WTC11 (cell line): ENCODE measurements at places on chromosomes 13 and 19.

- H3K27ac ChIP-seq, result no peak overlapping the region
- peaks cover under 1% of the 10 kb centered on the region; the same call in 1 of the 2 replicates for H3K4me1 ChIP-seq
- peaks cover 3% of the 10 kb centered on the region; the same call in 1 of the 2 replicates for H3K36me3 ChIP-seq
- no peak overlapping the region for H3K4me3 ChIP-seq
- H3K27me3 ChIP-seq, result no peaks in the 10 kb centered on the region
- DNase-seq, result no peak
Measured at GRCh38 chr13:34107806-34108205, 289.9 kb downstream of the RFC3 start.

- H3K36me3 ChIP-seq, result peaks cover 3% of the 10 kb centered on the region
- H3K27ac ChIP-seq, result peak overlapping the region; percentile 78
Measured at GRCh38 chr13:111209613-111210012, 94.5 kb downstream of the ARHGEF7 start.

DNA sequence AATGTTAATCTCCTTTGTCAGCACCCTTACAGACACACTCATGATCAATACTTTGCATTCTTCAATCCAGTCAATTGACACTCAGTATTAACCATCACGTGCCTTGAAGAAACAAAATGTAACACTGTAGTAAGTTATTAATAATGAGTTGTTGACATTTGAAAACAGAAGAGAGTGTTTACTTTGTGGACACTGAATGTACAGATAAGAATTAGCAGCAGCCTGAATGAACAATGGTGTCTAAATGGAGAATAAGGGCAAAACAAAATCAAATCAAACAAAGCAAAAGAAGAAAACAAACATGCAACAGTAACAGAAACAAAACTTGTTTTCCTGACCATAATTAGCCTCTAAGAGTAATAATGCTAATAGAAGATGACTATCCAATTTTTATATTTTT is 1191.1 kb upstream of the MIR17HG start:
- H3K4me3 ChIP-seq, result no peak overlapping the region
- H3K36me3 ChIP-seq, result no peaks in the 10 kb centered on the region
- 0 out of 2 replicates have a peak, but pooled peaks cover 2% of the 10 kb centered on the region for H3K4me1 ChIP-seq
- H3K27me3 ChIP-seq, result no peaks in the 10 kb centered on the region
- no peak for DNase-seq
- H3K27ac ChIP-seq, result no peak overlapping the region

DNA sequence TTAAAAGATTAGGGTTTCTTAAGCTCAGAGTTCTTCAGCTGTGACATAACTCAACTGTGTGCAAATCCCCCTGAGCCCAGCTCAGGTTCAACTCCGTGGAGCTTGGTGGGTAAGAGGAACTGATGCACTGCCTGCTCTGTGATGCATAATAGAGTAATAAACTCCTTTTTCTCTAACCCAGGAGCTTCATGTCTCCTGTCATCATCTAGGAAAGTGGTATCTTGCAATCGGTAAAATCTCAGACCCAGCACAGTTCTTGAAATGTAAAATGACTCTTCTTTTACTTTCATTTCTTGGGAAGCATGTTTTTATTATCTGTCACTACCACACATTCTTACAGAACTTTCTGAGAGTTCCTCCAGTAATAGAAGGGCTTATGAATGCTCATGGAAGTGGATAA is 123.8 kb upstream of the PCDH9 start:
- no peaks in the 10 kb centered on the region for H3K36me3 ChIP-seq
- no peaks in the 10 kb centered on the region for H3K27me3 ChIP-seq
- no peak for DNase-seq
- no peak overlapping the region for H3K27ac ChIP-seq
